Activated T-cell treated with anti-CD3 and anti-CD28 coated beads, Interleukin-2, amount 50 U/mL, for 48 hours (primary cell): ENCODE measurements at places on chromosomes 13 and 19.

DNA sequence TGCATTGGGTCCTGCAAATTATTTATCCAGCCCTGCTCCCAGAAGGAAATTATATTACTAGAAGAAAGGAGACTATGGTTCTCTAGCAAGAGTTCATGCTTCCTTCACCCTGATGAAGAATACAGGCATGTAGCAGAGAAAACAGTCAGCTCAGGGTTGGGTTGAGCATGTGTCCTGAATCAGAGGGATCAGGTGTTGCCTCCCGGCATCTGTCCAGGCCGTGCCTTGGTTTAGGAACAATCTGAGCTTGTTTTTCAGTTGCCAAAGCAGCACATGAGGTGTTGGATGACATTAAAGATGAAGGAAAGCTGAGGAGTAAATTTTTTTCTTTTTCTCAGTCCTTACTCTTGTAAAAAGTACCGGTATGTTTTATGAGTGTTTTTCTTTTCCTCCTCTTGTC, 62.0 kb downstream of the KL start:
- DNase-seq: no peak

- DNase-seq: no peak
These were observed 974 bp upstream of the CYP4F22 start for GRCh38 chr19:15507068-15508034.

DNA sequence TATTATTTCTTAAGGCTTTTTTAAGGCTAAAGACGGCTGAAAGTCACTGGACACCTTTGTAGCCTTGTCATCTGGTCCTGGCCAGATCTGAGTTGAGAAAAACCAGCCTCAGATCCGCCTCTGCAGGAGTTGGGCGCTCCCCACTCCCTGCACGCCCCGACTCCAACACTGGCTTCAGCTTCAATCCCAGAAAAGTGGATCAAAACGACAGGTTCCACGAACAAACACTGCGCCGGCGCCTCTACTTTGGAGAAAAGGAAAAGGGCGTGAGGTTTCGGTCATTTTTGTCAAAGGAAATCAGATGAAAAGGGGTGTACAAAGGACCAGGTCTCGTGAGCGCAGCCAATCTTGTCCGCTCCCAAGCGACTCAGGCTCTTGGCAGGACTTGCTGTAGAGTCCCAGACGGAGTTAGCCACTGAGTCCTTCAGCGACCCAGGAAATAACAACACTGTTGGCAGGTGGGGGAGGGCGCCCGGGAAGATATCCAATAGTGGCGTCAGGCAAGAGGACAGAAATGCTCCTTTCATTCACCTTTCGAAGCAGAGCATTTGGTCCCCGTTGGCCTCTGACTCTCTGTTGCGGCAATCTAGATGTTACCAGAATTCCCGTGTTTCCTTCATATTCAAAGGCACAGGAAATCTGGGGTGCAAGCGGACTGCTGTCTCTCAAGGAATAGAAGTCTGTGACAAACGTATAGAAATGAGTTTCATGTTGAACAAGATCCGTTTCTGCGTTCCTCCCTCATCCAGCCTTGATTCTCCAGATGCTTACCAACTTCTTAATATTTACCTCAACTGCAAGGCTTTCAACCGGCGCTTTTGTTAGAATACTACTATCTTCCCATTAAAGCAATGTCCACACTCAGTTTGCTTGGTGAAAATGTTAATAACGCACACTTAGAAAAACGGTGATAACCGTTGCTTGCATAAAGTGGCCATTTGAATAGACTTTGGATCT, 1.8 kb upstream of the CCNA1 start:
- no peak for DNase-seq

DNA sequence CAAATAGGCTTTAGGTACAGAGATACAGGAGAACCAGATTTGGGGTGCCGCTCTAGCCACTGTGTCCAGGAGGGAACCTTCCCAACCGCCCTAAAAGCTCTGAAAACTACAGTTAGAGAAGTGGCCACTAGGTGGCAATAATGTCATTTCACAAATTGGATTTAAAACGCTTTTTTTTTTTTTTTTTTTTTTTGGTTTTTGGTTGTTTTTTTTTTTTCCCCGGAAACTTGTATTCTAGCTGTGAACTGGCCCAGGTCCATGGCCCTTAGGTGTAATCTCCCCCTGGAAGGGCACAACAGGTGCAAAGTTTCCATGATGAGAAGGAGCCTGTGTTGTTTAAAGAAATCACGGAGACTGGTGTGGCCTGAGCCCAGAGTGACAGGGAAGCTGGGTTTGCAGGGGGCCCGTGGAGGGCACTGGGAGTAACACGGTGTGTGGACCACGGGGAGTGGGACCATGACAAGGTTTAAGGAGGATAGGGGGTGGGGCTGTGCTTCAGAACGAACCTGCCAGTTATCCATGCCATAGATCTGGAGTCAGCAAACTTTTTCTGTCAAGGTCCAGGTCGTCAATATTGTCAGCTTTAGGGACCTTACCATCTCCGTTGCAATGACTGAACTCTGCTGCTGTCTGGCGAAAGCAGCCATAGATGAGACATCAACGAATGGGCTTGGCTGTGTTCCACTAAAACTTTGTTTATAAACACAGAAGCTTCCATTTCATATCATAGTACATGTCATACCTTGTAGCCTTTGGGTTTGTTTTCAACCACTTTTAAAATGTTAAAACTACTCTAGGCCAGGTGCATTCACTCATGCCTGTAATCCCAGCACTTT, 10.1 kb downstream of the OR1I1 start:
- peak; percentile 43 for DNase-seq

- no peak for DNase-seq
These were observed 22.1 kb upstream of the GGACT start for GRCh38 chr13:100610391-100611347.

DNA sequence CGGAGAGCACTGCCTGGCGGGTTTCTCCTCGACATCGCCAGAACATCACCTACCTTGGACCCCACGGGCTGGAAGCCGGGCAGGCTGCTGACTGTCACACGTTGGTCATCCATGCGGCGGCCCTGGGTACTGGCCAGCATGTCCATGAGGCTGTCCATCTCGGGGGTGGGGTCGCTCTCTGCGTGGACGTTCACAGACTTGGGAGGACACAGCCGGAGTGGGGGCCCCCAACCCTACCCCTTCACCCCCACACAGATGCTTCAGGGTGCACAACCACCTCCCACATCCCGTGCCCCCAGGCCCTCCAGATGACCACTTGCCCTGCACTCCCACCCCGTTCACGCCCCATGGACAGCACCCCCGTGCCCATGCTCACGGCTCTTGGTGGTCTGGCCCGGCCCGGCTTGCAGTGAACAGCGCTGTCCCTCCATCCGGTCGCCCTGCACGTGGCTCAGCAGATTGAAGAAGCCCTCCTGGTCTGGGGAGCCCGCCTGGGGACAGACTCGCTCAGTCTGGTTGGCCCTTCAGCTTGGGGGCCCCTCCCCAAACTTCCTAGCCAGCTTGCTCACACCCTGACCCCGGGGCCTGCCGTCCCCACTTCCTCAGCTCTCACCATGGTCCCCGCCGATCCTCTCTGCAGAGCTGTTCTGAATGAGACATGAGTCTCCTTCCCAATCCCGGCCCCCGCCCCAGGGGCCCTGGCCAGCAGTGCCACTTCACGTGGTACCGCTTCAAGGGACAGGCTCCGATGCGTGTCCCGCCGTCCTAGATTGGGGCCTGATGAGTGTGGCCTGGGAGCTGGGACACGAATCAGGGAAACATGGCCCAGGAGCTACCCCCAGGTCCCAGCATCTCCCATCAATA, 947 bp downstream of the PCP2 start:
- no peak for DNase-seq

DNA sequence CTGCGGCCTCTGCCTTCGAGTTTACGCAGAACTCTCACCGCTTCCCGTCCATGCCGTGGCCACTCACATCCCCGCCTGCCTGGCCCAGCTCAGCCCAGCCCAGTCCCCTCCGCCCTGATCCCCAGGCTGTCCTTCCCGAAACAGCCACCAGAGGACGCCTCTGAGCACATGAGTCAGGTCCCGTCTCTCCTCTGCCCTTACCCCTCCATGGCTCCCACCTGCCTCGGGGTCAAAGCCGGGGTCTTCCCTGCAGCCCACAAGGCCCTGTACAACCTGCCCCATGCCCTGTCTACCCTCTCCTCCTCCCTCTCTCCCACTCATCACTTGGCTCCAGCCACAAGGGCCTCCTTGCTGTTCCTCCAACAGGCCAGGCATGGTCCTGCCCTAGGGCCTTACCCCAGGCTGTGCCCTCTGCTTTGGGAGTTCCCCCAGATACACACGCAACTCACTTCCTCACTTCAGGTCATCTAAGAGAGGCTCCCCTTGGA, 8.1 kb upstream of the SEMA6B start:
- peak; percentile 85 for DNase-seq

DNA sequence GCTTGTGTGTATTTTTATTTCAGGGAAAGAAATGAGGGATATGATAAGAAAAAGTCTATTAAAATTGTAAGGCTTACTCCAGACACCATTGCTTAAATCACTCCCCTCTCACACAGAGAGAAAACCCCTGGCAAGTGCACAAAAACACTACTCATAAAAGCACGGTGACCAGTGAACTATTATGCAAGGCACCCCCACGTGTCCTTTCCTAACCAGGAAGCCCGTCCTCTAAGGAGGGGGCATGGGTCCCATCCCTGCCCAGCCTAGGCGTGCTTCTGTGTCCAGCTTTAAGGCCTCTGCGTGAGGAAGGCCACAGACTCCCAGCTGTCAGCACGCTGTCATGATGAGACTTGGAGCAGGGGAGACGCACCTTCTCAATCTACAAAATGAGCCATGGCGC, 83.5 kb downstream of the SLC7A1 start:
- DNase-seq: no peak

DNA sequence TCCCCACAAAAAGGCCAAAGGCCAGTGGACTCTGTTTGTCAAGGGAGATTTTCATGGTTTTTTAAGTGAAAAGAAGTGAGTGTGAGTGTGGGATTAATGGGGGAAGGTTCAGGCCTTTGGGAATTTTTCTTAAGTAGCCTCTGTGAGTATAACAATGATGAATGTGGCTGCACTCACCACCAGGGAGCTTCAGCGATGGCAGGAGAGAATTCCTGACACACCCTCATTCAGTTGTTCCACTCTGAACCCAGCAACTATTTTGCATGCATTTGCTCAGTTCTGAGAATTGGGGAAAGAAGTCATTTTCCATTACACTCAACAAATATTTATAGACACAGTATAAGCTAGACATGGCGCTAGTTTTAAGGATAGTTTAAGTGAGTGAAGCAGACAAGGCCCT, 117.9 kb downstream of the CCNA1 start:
- DNase-seq: no peak

DNA sequence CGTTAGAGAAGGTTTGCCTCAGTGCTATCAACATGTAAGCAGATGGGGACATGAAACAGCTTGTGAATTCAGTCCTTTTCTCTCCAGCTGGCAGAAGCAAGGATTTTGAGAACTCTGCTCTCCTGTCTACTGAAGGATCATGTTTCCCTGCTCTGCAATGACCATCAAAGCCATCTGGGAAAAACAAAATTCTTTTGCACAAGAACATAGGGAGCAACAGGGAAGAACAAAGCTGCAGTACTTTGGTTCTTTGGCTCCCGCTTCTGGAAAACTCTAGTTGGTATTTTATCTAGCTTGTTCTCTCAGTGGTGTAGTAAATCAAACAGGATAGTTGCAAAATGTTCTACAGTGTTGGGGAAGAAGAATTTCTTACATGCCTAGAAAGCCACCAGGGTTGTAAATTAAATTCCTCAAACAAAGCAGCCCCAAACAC, 270.4 kb downstream of the ENOX1 start:
- no peak for DNase-seq

DNA sequence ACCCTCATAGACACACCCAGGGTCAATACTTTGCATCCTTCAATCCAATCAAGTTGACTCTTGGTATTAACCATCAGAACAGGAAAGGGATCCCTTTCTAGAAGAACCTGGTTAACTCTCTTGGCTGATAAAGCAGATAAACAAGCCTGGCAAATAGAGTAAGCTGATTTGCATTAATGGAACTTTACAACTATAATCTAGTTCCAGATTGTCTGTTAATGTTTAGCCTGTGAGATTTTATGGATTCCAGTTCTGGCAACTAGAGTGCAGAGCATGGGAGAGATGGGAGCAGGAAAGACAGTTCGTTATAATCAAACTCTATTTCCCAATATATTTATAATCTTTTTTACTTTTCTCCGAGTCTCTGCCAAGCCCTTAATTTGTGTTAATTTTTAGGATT, 272.6 kb upstream of the KLHL1 start:
- no peak for DNase-seq

DNA sequence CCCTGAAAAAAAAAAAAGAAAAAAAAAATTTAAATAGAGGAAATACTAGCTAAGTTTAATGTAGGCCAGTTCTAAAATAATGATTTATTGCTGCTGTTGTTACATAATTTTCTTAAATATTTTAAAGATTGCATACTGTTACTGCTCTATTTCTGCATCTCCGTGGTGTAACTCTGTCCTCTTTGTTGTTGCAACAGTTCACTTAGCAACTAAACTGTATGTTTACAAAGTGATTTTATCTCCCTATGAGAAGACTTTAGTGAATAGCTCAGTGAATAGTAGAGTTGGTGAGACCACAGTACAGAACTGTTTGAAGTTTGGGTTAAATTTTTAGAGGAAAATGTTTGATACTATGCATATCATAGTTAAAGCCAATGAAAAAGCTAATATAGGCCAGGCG, 19.4 kb downstream of the BRCA2 start:
- DNase-seq: no peak

- DNase-seq: no peak
These were observed 190.1 kb downstream of the FOXO1 start for GRCh38 chr13:40476175-40476958.

GRCh38 chr13:39481491-39481890, 121.5 kb downstream of the LHFPL6 start:
- no peak for DNase-seq

DNA sequence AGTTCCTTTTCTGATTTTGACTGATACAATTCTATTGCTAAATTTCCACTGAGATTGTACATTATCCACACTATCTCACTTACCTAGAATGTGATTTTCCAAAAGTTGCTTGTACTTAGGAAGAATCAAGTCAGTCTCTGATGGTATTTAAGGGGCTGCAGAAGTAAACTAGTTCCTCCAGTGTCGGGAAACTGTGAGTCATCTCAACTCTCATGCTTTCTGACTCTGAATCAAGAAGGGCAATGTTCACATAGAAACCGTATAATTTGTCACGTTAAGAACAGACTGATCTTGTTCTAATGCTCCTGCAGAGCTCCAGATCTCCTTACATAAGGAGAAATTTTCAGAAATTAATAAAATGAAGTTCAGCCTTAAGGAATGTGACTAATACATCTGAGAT, 369.3 kb downstream of the KLF5 start:
- DNase-seq: no peak
